ENCODE measurements at places on chromosomes 4 and X. TPM values are rescaled to one million over a fixed set of nuclear protein-coding genes. Genes with fewer than 3 reads are reported as not detected.

DNA sequence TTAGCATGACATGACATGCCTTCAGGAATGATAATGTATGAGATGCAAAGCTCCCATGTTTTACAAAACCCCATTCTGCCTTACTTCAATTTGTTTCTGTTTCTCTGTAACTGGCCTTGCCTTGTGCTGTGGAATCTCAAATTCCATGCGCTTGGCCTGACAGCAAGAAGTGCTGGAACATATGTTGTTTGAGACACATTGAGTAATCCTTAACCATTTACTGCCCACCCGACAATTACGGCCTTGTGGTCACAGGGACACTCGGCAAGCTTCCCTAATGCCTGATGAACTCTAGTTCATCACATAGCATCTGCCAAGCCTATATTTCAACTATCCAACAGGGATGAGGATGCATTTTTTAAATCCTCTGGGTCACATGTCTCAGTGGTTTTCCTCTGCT lies 226.4 kb upstream of the CASK start:
- no peak for DNase-seq

Gene DDX60
- 27.0 TPM for total RNA-seq

- no peak for DNase-seq
Observed at GRCh38 chrX:77771601-77772000, 14.4 kb downstream of the ATRX start.

GRCh38 chr4:54384152-54384551 lies 155.1 kb downstream of the PDGFRA start:
- DNase-seq = no peak

DNA sequence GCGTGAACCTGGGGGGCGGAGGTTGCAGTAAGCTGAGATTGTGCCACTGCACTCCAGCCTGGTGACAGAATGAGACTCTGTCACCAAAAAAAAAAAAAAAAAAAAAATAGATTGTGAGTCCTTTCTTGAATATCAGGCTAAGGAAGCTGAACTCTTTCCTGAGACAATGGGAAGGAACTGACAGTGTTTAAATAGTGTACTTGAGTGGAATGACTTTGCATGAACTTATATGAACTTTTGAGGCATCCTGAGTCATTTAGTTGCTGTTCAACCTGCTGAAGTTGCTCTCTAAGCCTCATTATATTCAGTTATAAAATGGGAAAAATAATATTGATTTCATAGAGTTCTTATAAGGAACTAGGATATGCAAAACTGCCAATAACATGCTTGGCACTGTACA lies 79.3 kb upstream of the LIMCH1 start:
- DNase-seq = no peak

DNA sequence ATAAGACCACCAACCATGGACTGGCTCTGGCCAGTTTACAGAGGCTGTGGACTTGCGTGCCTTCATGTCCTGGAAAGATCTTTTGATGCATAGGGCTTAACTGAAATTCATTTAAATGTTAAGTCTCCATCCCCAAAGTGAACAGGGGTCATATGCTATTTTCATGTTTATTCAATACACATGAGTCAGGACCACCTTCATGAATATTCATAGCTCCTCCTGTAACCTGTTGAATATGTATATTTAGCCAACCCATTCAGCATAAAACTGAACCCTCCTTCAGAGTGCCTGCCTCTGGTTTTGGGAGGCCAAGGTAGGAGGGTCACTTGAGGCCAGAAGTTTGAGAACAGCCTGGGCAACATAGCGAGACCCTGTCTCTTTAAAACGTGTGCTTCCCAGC lies 7.1 kb downstream of the CTPS2 start:
- no peak for DNase-seq

DNA sequence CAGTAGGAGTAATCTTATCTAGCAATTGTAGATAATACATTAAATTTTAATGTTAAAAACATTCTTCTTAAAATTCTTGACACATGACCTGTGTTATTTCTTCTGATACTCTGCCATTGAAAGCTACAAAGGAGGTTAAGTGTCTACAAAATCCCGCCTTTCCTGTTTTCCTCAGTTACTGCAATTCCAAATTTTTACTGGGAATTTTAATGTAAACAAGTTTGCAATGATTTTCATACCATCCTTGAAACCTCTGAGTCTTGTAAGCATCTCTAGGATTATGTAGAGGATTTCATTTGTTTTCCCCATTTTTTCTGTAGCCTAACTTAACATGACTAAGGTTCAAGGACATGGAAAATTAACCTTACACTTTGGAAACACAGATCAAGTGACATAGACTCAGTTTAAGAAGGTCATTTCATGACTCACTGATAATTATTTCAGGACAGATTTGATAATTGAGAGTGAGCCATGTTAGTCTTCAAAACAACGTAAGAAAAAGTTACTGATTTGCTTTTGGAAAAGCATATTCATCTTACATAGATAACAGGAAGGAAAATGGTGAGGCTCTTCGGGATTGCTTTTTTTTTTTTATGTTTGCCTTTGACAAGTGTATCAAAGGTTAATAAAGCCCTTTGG lies 39.6 kb upstream of the PDLIM5 start:
- no peak for DNase-seq

Gene POF1B
- 0.16 TPM for total RNA-seq

Gene SLC25A53
- 10.1 TPM for total RNA-seq

GRCh38 chr4:101199507-101200285 lies 147.6 kb downstream of the PPP3CA start:
- no peak for DNase-seq

DNA sequence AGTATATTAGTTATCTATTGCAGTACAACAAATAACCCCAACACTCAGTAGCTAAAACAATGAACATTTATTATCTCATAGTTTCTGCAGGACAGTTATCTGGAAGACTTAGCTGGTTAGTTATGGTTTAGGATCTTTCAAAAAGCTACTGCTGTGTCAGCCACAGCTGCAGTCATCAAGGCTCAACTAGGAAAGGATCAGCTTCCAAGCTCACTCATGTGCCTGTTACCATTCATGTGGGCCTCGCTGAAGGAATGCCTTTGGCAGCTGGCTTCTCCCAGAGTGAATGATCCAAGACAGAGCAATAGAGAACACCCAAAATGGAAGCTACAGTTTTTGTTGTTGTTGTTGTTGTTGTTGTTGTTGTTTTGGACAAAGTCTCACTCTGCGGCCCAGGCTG lies 13.5 kb upstream of the PRSS48 start:
- no peak for DNase-seq

GRCh38 chr4:20422398-20422797 lies 170.7 kb downstream of the SLIT2 start:
- DNase-seq = no peak

- no peak for DNase-seq
Observed at GRCh38 chr4:41538887-41539498, 1.0 kb downstream of the LIMCH1 start.

Gene BST1
- not detected for total RNA-seq

Gene PLAC8
- total RNA-seq = 147 TPM

Gene ZIC3
- total RNA-seq = not detected

DNA sequence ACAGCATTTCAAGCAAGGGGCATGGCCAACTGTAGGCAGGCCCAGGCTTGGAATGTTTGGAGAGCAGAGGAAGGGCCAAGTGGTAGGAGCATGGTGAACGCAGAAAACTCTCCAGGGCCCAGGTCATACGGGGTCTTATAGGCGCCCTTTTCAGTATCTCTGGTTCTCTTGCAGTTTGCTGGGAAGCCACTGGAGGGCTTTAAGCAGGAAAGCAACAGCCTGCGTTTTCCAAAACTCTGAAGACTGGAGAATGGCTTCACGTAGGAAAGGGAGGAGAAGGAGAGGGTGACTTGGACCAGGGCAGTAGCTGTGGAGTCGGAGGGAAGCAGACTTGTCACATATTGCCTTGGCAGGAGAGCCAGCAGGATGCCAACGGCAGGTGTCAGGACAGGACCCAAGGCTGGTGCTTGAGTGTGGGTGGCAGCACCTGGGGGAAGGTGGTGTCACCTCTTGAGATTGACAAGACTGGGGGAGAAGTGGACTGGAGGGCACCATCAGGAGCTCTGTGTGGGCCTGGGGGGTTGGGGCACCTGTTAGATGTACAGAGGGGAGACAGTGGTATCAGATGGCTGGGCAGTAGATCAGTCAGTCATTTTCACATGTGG lies 21.9 kb downstream of the TKTL1 start:
- DNase-seq = no peak

DNA sequence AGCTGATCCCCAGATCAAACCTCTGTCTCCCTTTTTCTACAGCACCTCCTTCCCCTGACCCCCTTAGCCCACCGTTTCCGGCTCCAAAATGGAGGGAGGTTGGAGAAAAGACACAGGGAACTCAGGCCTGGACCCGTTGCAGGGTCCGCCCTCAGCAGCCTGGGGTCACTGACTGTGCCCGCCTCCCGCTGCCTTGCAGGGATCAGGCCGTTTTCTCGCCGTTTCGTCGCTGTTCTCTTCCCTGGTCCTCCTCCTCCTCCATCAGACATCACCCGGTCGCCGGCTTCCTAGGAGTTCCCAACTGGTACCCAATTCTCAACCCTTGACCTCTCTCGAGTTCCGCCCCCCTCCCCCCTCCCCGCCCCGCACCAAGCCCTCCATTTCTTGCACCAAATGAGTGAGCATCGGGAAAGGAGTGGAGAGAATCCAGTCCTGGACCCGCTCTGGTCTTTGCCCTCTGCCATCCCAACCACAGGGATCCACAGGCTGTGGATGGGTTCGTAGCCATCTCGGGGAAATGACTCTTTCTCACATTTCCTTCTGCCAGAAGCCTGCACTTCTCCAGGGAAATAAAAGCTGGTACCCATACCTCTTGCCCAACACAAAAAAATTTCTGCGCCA lies 493 bp downstream of the TCEAL5 start:
- no peak for DNase-seq

- no peak for DNase-seq
Observed at GRCh38 chrX:136030303-136031191, 45.3 kb downstream of the SLC9A6 start.

- no peak for DNase-seq
Observed at GRCh38 chr4:2886161-2886560, 42.5 kb downstream of the ADD1 start.

- no peak for DNase-seq
Observed at GRCh38 chrX:42725196-42725595, 52.8 kb downstream of the PPP1R2C start.

Gene UCP1
- not detected for total RNA-seq

Gene ZMAT1
- 20.5 TPM for total RNA-seq

DNA sequence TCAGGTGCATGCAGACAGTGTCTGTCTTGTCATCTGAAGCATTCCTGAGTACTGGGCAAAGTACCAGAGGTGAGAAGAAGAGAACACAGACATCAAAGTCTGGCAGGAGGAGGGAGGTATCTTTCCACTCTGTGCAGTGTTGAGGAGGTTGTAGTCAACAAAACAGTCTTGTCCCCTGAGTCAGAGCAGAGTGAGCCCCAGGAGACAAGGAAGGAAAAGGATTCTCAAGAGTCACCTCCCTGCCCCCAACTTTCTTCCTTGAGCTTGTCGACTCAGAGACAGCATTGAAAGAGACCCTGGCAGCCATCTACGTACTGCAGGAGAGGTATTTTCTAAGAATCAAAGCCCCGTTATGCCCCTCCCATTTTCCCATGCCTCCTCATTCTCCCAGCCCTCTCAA lies 4.4 kb upstream of the SRPX start:
- DNase-seq = no peak

GRCh38 chr4:55866290-55866907 lies 13.0 kb downstream of the EXOC1 start:
- DNase-seq = no peak

- DNase-seq = no peak
Observed at GRCh38 chrX:120452131-120452530, 17.0 kb downstream of the LAMP2 start.

- no peak for DNase-seq
Observed at GRCh38 chr4:54109241-54110018, 9.5 kb downstream of the GSX2 start.

Gene OCIAD1
- total RNA-seq = 106 TPM

- no peak for DNase-seq
Observed at GRCh38 chr4:30901461-30902451, 181.6 kb downstream of the PCDH7 start.

DNA sequence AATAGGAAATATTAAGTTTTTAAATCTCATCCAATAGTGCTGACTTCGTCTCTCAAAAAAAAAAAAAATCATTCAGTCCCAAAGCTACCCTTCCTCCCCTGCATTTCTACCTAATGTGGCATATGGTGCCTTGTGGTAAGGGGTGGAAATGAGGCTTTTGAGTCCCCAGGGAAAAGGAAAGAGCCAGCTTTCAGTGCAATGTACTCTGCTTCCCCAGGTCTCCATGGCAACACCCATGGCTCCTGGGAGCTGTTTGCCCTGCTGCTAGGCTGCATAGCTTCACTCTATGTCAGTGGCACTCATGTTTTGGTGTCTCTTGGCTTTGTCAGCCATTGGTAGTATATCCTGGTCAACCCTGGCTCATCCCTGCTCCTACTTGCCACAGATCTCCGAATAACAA lies 175.9 kb downstream of the SLC39A8 start:
- DNase-seq = no peak

GRCh38 chr4:20684852-20685763 lies 15.2 kb upstream of the PACRGL start:
- DNase-seq = no peak

- no peak for DNase-seq
Observed at GRCh38 chr4:42371305-42372252, 25.7 kb upstream of the SHISA3 start.

Gene ENPEP
- total RNA-seq = not detected

- DNase-seq = no peak
Observed at GRCh38 chr4:9970399-9971011, 50.8 kb downstream of the SLC2A9 start.

DNA sequence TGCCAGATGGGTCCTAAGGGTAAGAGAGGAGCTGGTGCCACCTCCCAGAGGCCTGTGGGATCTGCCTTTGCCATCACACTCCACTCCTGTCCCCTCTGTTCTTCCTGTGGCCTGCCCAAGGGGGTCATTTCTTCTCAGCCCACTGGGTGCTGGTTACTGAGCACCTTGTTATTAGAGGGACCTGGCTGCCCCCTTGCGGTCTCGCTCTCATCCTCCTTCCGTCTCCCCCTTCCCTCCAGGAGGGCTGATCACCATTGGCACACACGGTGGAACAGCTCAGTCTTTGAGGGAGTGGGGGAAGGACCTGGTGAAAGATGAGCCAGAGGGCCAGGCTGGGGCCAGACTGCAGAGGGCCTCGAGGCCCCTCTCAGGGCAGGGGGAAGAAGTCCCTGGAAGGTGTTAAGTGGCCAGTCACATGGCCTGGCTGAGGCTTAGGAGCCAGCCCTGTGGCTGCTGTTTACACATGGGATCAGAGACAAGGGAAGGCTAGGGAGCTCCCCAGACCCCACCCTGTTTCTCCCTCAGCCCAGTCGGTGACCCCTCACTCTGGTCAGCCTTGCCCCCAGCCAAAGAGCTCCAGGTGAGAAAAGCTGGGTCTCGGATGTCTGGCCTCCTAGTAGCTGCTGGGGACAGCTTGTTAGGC lies 68.1 kb downstream of the MTMR1 start:
- DNase-seq = no peak

DNA sequence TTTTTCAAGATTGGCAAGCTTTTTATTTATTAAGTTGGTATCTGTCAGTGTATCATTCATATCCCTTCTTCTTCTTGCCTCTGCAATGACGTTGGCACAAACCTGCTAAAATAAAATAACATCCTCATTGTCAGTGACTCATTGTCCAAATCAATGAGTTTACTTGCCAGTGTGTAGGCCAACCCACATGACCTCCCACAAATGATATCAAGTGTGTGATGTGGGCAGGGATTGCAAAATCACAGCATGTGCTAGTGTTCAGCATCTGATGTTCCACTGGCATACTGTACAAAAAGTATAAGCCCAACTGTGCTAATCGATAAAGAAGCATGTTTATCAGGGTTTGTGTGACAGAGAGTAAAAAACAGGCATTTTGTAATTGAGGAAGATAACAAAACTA lies 25.5 kb downstream of the GPAT3 start:
- no peak for DNase-seq

Gene AKAP17A
- 120 TPM for total RNA-seq
